ENCODE measurements at places on chromosomes 5 and 9. TPM values are rescaled to one million over a fixed set of nuclear protein-coding genes. Genes with fewer than 3 reads are reported as not detected.

TRIM32 gene
- 19.9 TPM for total RNA-seq

MSX2 gene
- 1.3 TPM for total RNA-seq

CSF1R gene
- total RNA-seq = 125 TPM

RNF145 gene
- total RNA-seq = 67.8 TPM

SPAAR gene
- total RNA-seq = 4.5 TPM

SNX18 gene
- total RNA-seq = 110 TPM

CBY3 gene
- not detected for total RNA-seq

C5orf47 gene
- not detected for total RNA-seq

RPL35 gene
- 806 TPM for total RNA-seq

GRM6 gene
- total RNA-seq = not detected

ARL10 gene
- total RNA-seq = 32.4 TPM

CTNNAL1 gene
- 41.5 TPM for total RNA-seq

LRRC14B gene
- not detected for total RNA-seq

QRFP gene
- not detected for total RNA-seq

ECM2 gene
- 54.6 TPM for total RNA-seq

BSPRY gene
- total RNA-seq = 0.48 TPM

MEGF10 gene
- 0.72 TPM for total RNA-seq

PTGES gene
- 3.5 TPM for total RNA-seq

PPP1R2B gene
- not detected for total RNA-seq

FAM219A gene
- total RNA-seq = 48.0 TPM

FREM1 gene
- 14.0 TPM for total RNA-seq

ADAMTS2 gene
- total RNA-seq = 49.8 TPM

Data from aorta (tissue), 5 donors.